ENCODE measurements at places on chromosomes 7 and 10. TPM values are rescaled to one million over a fixed set of nuclear protein-coding genes. Genes with fewer than 3 reads are reported as not detected.

DNA sequence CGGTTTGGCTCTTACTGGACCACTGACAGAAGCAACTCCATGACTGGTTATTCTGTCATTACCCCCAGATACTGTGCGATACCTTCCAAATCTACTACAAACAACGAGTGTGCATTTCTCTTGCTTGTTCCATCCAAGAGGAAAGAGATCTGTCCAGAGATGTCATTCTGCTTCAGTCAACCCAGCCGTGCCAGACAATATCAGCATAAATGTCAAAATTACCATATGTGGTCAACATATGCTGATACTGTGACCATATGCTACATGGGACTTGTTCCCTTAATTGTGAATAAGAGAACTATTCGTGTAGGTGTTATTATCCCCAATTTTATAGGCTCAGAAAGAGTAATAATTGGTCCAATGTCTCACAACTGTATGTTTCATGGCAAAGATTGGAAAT, 143.2 kb upstream of the PRSS1 start:
- no peak for DNase-seq

- no peak for DNase-seq
Observed at GRCh38 chr7:115475761-115476385, 554.0 kb downstream of the MDFIC start.

DNA sequence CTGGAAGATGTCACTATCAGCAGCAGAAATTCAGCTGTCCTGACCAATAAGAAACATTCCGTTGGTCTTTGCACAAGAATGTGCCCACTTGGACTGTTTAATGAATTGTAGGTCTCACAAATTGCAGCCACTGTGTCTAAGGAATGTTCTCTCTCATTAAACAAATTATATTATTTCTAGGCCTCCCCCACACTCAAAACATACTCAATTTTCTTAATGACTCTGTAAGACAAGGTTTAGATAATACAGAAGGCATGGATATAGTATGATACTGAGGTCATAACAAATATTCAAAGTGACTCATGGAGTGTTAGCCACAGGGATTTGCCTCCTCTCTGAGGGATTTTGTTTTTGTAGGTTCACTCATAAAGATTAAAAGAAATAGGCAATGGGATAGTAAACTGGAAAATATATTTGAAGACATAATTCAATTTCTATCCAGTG, 197.5 kb downstream of the PTN start:
- no peak for DNase-seq

GRCh38 chr7:14209896-14210484, 220.5 kb upstream of the ETV1 start:
- no peak for DNase-seq

DNA sequence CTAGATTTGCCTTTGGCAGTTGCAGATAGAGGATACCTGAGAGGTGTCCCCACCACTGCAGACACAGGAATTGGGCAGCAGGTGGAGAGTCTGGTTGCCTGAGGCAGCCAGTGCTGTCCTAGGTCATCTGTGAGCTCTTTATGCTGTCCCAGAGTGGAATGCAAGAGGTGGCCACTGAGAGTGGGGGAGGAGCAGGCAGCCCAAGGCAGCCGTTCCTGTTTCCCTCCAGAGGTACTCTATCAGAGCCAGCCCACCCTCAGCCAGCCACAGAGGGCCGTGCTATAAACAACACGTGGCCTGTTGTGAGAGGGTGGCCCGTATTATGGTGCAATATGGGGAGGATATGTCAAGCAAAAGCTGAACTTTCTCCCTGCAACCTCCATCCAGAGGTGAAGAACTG, 8.5 kb downstream of the LRRC18 start:
- DNase-seq, result no peak

- DNase-seq, result no peak
Observed at GRCh38 chr10:109464949-109465348, 458.4 kb downstream of the XPNPEP1 start.

DNA sequence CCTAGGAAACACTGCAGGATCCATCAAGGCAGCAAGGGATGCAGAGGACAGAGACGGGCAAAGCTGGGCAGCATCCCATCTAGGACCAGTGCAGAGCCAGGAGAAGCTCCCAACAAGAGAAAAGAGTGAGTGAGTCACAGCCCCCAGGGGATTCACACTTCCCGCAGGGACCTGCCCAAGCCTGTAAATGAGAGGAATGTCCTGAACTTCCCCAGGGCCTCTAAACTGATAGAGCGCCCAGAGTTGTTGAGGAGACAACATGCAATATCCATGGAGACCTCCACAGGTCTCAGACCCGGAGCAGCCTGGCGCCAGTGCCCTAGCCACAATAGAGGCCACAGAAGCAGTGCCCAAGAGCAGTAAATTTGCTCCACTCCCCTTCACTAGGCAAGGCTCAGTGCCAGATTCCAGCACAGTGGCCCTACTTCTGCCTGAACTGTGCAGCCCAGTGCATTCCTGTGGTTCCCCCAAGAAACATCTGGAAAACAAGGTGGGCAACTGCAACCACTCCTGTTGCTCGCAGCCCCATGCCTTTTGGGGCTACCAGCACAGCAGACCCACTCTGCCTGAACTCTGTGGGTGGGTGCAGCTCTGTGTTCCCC, 567.5 kb downstream of the POM121L12 start:
- no peak for DNase-seq

- no peak for DNase-seq
Observed at GRCh38 chr10:64430690-64431323, 909.6 kb downstream of the REEP3 start.

DNA sequence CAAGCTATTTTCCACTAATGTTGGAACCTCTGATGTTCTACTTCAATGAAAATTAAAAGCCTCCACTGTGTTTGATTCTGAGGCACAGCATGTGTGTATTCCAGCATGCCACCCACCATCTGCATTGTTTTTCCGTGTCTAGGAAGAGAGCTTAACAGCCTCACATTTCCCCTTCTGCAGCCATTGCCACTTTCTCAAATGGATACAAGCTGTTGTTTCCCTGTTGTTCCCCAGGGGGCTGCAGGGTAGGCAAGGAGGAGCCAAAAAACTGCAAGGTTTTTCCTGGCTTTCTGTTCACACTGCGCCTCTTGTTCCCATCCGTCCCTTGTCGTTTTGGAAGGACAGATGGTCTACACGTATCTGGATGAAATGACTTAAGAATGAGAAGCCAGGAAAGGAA, 72.3 kb upstream of the DNAJB12 start:
- no peak for DNase-seq

- no peak for DNase-seq
Observed at GRCh38 chr7:122155566-122155965, 11.5 kb upstream of the AASS start.

DNA sequence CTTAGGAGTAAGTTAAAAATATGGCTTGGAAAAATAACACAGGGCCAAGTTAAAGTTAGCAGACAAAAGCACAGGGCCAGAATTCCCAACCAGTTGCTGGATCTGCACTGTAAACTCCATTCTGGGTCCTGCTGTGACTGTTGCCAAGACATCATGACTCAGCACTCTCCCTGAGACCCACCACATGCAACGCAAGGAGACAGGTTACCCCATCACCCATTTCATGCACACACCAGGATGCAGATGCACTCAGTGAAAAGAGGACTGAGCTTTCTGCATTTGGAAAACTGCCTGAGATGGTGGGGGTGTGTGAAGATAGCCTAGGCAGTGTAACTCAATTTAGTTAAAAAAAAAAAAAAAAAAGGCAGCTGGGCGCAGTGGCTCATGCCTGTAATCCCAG, 97.6 kb upstream of the ZNF438 start:
- DNase-seq, result no peak

DNA sequence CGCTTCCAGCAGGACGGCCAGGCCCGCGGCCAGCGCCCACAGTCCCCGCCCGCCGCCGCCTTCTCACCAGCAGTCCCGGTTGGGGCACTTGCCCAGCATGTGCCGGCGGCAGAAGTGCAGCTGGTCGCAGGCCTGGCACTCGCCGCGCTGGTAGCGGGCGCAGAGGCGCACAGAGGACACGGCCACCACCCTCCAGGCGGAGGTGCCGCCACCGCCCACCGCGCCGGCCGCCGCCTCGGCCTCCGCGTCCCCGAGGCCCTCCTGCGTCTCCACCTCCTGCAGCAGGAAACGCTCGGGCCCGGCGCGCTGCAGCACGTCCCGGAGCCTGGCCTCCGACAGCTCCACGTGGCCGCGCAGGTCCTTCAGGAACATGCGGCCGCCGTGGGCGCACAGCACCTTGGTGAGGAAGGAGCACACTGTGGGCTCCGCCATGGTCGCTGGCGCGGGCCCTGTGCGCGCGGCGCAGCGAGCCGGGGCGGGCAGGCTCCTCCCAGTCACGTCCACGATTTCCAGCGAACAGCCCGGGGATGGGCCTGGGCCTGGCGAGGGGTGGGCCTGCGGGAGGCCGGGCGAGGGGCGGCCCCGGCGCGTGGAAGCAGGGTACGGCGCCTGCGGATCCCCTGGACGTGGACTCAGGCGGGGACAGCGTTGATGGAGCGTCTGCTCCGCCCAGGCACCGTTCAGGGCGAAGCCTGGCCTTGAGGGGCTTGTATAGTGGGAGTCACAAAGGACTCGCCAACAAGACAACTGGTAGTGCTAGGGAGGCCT, at the start of gene ZC3HAV1L:
Gene ZC3HAV1L (minus strand): TSS at position 457 of the 768 bp plus-strand sequence. CDS start 25 bp downstream, at position 432.
- DNase-seq, result peak; percentile 63

DNA sequence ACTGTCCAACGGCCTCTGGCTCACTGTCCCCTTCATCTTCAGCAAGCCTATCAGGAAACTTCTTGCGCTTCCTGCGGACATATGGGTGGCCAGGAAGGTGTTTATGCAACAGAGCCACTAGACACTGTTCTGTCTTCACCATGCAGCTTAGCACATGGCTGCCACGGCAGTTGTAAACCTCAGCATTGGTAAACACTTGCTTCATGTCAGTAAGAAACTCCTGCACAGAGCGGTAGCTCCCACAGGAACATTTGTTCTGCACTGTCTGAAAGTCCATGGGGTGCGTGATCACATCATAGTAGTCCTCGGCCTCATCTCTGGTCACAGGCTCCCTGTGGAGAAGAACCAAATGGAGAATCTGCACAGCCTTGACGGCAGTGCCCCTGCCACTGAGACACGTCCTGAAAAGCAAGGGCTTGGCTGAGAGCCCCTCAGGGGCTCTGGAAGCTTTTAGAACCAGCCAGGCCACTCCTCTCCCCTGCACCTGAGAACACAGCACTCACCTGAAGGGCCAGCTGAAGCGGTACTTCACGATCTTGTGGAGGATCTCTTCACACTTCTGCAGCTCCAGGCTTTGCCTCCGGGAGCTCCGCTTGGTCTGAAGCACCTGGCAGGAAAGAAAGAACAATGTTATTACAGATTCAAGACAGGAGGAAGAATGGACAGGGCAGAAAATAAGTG, 8.8 kb downstream of the FZD9 start:
- DNase-seq, result no peak

- no peak for DNase-seq
Observed at GRCh38 chr10:12081879-12082557, 13.3 kb downstream of the DHTKD1 start.

- no peak for DNase-seq
Observed at GRCh38 chr7:91383053-91383904, 119.0 kb downstream of the FZD1 start.

- DNase-seq, result no peak
Observed at GRCh38 chr10:109919220-109919619, 4.1 kb downstream of the XPNPEP1 start.

DNA sequence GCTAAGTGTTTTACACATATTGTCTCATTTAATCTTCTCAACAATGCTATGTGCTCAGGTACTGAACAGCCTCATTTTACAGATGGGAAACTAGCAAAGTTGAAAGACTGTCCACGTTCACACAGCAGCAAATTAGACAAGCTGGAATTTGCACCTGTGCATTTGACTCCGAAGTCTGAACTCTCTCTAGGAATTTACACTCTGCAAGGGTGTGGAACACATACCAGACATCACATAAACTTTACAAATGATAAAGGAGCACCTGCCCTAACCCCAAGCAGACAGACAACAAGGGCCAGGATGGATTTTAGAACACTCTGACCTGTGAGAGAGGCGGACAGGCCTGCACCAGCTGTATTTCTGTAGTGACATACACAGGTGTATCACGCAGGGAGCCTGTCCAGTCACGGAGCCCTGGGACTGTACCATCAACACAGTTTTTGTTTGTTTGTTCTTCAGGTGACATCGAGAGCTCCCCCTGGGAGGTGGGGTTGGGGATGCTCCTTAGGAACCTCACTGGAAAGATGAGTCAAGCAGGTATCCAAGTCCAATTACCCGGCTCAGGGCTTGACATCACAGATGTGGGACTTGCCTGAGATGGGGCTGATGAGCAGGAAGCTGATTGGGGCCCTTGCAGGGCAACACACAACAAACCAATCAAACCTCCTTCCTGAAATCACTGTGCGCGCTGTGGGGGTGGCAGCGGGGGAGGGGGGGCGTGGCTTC, 31.0 kb downstream of the MKI67 start:
- no peak for DNase-seq

DNA sequence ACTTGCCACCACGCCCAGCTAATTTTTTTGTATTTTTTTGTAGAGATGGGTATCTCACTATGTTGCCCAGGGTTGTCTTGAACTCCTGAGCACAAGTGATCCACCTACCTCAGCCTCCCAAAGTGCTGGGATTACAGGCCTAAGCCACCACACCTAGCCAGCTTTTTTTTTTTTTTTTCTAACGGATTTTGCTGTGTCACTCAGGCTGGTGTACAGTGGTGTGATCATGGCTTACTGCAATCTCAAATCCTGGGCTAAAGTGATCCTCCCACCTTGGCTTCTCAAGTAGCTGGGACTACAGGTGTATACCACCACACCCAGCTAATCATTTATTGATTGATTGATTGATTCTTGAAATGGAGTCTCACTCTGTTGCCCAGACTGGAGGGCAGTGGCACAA, 106.0 kb upstream of the TRIM24 start:
- DNase-seq, result no peak

DNA sequence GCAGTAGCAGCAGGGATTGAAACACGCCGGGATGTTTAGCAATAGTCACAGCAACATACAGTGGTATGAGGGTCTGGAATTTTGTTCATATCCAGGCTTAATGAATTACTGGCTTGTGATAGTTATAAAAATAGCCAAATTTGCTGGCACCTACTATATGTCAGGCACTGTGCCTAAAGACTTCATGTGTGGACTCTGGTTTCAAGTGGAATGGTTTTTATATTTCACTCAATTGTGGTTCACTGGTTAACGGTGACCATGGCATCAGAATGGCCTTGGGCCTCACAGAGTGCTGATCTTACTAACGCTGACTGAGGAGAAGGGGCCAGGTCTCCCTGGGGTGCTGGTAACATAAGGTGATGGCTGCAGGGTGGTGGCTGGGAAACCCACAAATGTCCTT, 55.7 kb downstream of the CELF2 start:
- DNase-seq, result no peak

GRCh38 chr10:42680267-42680666, 41.9 kb upstream of the ZNF33B start:
- DNase-seq, result no peak

- no peak for DNase-seq
Observed at GRCh38 chr7:42986781-42987248, 54.6 kb downstream of the MRPL32 start.

- DNase-seq, result no peak
Observed at GRCh38 chr7:122014697-122015096, 129.4 kb downstream of the AASS start.

GRCh38 chr10:61899997-61900828, 1.3 kb upstream of the ARID5B start:
- DNase-seq, result no peak

Gene JCAD
- 10.2 TPM for total RNA-seq

Gene CALCR
- under 0.01 TPM for total RNA-seq

Gene ASB10
- not detected for total RNA-seq

Gene PRKG1
- total RNA-seq, result 15.5 TPM

Gene MYL10
- total RNA-seq, result not detected

Gene OR2A1
- not detected for total RNA-seq

Gene DKK1
- 6.5 TPM for total RNA-seq

Gene MLXIPL
- not detected for total RNA-seq
